Astrocyte (in vitro differentiated cells and primary cell): ENCODE measurements at places on chromosomes 1 and 21.
A peak's percentile ranks its signal among the peaks of the same experiment; 100 is the strongest.

GRCh38 chr1:115718011-115718754, 50.3 kb downstream of the CASQ2 start:
- no peak overlapping the region for H3K27ac ChIP-seq
- no peak overlapping the region for H3K4me3 ChIP-seq
- peak; percentile 40 for DNase-seq
- no peaks in the 10 kb centered on the region for H3K4me1 ChIP-seq

DNA sequence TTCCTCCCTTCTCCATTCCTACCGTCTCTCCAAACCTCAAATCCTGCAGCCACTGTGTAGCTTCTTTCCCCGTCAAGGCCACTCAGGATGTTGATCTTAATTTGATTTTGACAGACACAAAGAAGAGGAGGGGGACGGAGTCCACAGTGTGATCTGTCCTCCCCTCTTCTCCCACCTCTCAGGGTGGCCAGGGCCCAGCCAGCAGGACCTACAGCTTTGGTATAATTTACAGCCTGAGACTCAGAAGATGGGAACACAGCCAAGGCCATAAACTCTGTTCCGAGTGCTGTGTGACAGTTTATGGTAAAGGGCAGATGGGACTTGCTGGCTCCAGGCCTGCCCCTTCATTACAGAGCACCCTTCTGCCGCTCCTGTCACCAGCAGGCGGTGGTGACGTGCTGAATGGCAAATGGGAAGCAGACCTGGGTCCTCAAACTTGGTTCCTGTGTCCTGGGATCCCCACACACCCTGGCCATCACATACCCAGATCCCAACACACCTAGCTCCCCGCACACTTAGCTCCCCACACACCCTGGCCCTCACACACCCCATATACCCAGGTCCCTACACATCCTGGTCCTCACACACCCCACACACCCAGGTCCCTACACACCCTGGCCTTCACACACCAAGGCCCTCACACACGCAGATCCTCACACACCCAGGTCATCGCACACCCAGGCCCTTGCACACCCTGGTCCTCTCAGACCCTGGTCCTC, 71.6 kb downstream of the CD2 start:
- H3K36me3 ChIP-seq, result no peaks in the 10 kb centered on the region
- H3K27me3 ChIP-seq, result no peaks in the 10 kb centered on the region
- no peak overlapping the region for H3K27ac ChIP-seq
- DNase-seq, result no peak
- no peak overlapping the region for H3K4me3 ChIP-seq
- peaks cover 21% of the 10 kb centered on the region for H3K4me1 ChIP-seq

- H3K4me1 ChIP-seq, result no peaks in the 10 kb centered on the region
- no peak overlapping the region for H3K4me3 ChIP-seq
- H3K36me3 ChIP-seq, result no peaks in the 10 kb centered on the region
Measured at GRCh38 chr1:192869308-192869940, 60.6 kb downstream of the RGS2 start.

DNA sequence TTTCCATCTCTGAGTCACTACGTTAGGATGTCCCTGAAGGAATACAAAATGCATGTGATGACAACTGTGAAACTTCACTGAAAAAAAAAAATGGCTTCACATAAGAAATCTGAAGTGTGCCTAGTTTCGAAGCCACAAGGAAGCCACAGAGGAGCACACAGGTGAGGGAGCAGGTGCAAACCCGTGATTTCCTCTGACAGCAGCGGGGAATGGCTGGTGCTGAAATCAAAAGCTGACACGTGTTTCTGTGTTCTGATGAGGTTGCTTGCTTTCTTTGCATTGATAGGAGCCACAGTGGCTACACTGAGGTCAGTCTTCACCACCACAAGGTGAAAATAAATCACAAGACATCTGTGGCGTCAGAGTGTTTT, 105.7 kb upstream of the TLR5 start:
- no peaks in the 10 kb centered on the region for H3K27me3 ChIP-seq
- no peaks in the 10 kb centered on the region for H3K4me1 ChIP-seq
- no peak overlapping the region for H3K27ac ChIP-seq

GRCh38 chr1:11550664-11551283, 71.8 kb downstream of the DISP3 start:
- H3K4me1 ChIP-seq, result no peaks in the 10 kb centered on the region
- no peak overlapping the region for H3K4me3 ChIP-seq
- H3K27ac ChIP-seq, result no peak overlapping the region
- DNase-seq, result peak; percentile 59
- H3K36me3 ChIP-seq, result no peaks in the 10 kb centered on the region

DNA sequence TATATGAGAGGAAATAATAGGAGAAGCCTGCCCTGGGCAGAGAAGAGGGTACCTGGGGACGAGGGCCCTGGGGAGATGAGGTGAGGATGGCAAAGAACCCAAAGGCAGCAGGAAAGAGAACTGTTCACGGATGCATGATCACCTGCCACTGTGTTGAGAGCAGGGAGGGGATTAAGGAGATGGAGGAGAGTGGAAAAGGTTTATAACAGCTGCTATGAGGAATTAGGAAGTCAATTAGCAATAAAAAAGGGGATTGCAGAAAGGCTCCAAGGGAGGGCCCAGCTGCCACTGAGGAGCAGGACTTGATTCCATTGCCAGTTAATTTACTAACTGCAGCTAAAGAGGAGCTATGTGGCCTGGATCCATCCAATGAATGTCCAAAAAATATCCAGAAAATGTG, 61.1 kb downstream of the GFI1 start:
- H3K36me3 ChIP-seq, result no peaks in the 10 kb centered on the region
- no peak overlapping the region for H3K27ac ChIP-seq
- DNase-seq, result no peak
- H3K27me3 ChIP-seq, result no peaks in the 10 kb centered on the region
- H3K4me3 ChIP-seq, result no peak overlapping the region

DNA sequence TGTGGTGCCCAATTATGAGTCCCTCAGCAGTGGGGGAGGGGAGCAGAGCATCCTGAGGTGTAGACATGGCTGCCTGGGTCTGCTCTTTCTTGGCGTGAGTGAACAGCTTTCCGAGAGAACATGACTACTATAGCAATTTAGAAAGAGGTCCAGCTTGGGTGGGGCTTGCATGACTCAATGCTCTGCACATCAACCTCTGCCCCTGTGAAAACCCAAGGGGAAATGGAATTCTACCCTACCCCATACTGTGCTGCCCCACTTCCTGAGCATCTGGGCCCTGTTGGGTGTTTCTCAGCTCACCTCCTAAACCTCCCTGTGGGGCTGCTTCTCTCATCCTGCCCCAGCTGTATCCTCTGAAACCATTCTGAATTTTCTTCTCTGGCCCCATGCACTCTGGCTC, 8.2 kb upstream of the AZIN2 start:
- H3K36me3 ChIP-seq, result no peaks in the 10 kb centered on the region
- no peak for DNase-seq
- no peaks in the 10 kb centered on the region for H3K4me1 ChIP-seq
- H3K4me3 ChIP-seq, result no peak overlapping the region
- H3K27me3 ChIP-seq, result no peaks in the 10 kb centered on the region
- H3K27ac ChIP-seq, result no peak overlapping the region

DNA sequence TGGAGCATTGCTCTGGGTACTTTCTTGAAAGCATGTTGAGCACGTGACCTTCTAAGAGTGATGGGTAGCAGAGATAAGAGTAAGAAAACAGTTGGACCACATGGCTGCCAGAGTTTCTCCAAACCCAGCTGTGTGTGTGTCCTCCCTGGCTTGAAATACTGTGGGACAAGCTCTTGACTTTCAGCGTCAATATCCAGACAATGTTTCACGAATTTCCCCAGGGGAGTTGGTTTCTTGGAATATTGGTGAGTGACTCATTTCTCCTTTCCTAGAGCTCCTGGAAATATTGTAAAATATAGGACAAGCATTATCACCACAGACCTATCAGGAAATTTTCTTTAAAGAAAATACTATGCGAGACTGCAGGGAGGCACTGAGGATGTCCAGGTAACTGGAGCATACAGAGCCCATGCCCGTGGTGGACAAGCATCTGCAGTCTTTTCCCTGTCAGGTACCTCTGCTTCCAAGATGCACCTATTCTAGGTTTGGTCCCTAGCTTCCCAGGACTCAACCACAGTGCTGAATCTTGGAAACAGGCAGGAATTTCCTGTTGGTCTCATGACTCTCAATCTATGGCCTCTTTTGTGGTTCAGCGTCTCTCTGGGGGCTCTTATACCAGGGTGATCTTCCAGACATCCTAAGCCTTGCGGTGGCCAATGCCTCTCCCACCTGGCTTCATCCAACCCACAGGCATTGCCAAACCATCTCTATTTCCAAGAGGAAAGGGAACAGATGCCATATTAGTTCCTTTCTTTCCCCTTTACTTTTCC, 67.4 kb downstream of the KCNJ6 start:
- H3K27me3 ChIP-seq, result no peaks in the 10 kb centered on the region
- peak overlapping the region; percentile 29 for H3K4me3 ChIP-seq

DNA sequence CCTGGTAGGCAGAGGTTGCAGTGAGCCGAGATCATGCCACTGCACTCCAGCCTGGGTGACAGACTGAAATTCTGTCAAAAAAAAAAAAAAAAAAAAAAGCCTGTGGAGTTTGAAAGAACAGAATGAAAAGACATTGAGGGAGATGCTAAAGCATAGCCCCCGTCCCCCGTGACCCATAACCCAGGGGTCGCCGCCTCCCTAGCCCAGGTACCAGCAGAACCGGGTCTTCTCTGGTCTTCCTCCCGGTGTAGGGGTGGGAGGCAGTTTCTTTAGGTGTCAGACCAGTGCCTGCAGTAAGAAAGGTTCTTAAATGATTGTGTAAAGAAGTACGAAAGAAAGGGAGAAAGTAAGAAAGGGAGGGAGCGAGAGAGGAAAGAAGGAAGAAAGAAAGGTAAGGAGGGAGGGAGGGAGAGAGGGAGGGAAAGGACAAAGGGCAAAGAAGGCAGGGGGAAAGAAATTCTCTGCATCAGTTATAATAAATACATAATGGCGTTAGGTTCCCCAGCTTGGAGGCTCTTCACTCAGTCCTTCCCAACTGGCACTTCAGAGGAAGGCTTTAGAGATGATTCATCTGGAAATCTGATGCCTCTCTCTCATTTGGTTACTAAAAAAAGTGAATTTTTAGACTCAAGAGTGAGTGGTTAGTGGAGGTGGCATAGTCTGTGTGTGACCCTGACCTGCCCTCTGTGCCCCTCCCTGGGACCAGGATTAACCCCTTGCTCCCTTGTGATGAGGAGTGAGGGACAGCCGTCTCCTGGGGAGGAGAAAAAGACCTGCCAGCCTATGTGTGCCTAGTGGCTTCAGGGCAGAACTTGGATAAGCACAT, 1.1 kb downstream of the IL24 start:
- DNase-seq, result peak; percentile 66
- H3K27ac ChIP-seq, result peak overlapping the region; percentile 7
- H3K4me1 ChIP-seq, result peaks cover 13% of the 10 kb centered on the region

- no peaks in the 10 kb centered on the region for H3K27me3 ChIP-seq
- peak; percentile 78 for DNase-seq
- no peaks in the 10 kb centered on the region for H3K36me3 ChIP-seq
- no peak overlapping the region for H3K4me3 ChIP-seq
- no peak overlapping the region for H3K27ac ChIP-seq
- H3K4me1 ChIP-seq, result no peaks in the 10 kb centered on the region
Measured at GRCh38 chr1:92922356-92923035, 38.8 kb downstream of the DIPK1A start.

GRCh38 chr1:212945463-212946160, 4.7 kb upstream of the VASH2 start:
- H3K4me3 ChIP-seq, result no peak overlapping the region
- H3K36me3 ChIP-seq, result no peaks in the 10 kb centered on the region
- H3K27me3 ChIP-seq, result peaks cover 4% of the 10 kb centered on the region
- no peaks in the 10 kb centered on the region for H3K4me1 ChIP-seq

DNA sequence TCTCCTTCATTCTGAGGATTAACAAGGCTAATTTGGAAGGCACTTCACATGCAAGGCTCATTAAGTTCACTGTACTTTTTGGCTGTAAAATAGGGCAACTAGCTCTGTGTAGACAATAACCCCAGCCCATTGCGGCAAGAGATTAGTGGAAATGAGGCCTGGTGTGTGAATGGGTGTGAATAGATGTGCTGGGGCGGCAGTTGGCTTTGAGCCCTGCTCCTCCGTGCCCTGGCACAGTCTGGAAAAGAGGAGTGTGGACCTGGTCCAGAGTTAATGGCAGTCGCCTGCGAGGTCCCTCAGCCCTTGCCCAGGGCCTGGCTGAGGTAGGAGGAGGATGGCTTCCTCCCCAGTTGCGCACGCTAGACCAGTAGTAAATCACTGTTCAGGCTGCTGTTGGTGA, 4.8 kb downstream of the KISS1 start:
- H3K36me3 ChIP-seq, result no peaks in the 10 kb centered on the region
- peaks cover 7% of the 10 kb centered on the region for H3K27me3 ChIP-seq
- peaks cover 15% of the 10 kb centered on the region for H3K4me1 ChIP-seq

GRCh38 chr1:12618965-12619791, 1.2 kb upstream of the DHRS3 start:
- H3K4me1 ChIP-seq, result peaks cover 36% of the 10 kb centered on the region
- peak overlapping the region; percentile 74 for H3K4me3 ChIP-seq
- H3K27me3 ChIP-seq, result peaks cover 5% of the 10 kb centered on the region
- H3K27ac ChIP-seq, result peak overlapping the region; percentile 68

DNA sequence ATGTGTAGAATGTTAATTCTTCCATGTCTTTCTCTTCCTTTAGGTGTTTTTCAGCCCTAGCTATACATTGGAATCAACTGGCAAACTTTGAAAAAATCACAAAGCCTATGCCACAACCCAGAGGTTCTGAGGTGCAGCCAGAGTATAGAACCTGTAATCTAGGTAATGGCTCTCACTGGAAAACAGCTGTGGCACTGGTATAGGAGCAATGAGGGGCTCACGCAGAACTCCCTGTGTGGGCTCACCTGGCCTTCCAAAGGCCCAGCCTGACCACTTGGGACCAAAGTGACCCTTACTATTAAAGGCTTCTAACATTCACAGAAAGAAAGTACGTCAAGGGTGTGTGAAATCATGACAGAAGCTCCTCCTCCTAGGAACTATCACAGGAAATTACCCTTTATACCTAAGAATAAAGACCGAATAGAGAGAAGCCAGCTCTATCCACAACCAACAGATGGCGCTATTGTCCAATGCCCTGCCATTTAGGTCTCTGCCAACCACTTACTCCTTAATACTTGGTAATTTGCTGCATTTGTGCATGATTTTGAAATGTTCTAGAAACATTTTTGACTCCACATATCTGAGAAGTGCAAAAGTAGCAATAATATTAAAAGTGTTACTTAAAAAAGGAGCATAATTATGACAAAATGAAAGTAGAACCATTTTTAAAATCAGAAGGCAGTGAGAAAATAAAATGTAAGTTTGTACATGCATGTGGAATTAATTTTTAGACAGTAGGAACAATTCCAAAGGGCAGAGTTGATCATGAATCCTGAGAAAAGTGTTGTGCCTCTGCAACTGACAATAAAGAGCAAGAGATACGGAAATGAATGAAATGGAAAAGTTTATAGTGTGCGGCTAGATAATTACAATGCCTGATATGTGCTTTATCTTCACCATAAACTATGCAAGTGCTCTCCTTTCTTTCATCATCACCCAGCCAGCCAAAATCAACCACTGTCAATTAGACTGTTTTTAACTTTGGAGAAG, 93.1 kb upstream of the HAO2 start:
- peak; percentile 26 for DNase-seq
- H3K27me3 ChIP-seq, result peaks cover 9% of the 10 kb centered on the region
- H3K4me3 ChIP-seq, result no peak overlapping the region
- peaks cover 15% of the 10 kb centered on the region for H3K4me1 ChIP-seq

- DNase-seq, result no peak
- H3K27ac ChIP-seq, result no peak overlapping the region
- no peak overlapping the region for H3K4me3 ChIP-seq
- H3K4me1 ChIP-seq, result peaks cover 7% of the 10 kb centered on the region
Measured at GRCh38 chr1:235888119-235888643, 21.5 kb upstream of the LYST start.

GRCh38 chr1:204307334-204307883, 52.3 kb downstream of the PLEKHA6 start:
- peaks cover 29% of the 10 kb centered on the region for H3K27me3 ChIP-seq
- no peak for DNase-seq
- H3K4me3 ChIP-seq, result no peak overlapping the region
